ENCODE measurements at places on chromosomes 4 and X.

GRCh38 chr4:83219344-83220331 is 65.0 kb downstream of the COQ2 start:
- DNase-seq: no peak

DNA sequence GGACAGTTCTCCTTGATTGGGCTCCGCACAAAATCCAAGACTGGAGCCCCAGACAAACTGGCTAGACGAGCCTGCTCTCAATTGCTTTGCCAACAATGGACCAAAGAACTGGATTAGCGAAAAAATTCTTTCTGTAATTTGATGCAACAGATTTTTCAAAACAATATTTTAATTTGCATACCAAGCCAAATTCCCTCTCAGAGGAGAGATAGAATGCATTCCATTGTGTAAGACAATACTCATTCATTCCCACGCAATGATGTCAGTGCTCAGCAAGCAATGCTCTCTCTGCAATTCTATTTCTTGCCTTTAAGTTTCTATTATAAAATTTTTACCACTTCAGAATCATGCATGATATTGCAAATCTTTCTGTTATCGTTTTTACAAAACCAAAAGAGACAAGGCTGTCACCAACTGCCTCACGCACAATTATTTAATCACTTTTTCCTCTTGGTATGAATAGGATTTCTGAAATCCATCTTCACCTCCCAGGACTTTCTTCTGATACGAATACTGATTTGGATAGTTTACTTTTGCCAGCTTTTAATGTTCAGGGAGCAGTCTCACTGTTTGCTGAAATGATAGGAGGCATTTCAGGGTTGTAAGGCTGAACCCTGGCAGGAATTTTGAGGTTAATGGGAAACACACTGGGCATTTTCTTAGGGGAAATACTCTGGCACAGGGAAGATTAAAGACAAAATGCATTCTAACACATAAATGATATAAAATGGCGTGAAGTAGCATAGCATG is 46.1 kb upstream of the HCCS start:
- peak; percentile 30 for DNase-seq

DNA sequence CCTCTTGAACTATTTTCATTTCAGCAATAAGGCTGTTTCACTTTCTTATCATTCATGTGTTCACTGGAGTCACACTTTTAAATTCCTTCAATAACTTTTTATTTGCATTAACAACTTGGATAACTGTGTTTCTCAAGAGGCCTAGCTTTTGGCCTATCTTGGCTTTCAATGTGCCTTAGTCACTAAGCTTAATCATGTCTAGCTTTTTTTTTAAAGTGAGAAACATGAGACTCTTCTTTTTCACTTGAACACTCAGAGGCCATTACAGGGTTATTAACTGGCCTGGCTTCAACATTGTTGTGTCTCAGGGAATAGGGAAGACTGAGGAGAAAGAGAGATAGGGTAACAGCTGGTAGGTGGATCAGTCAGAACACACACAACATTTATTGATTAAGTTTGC is 64.0 kb upstream of the VCX2 start:
- DNase-seq: peak; percentile 5

- DNase-seq: no peak
These were observed 30.4 kb downstream of the CCNQ start for GRCh38 chrX:153568451-153569011.

- DNase-seq: peak; percentile 68
These were observed 3.4 kb downstream of the SPARCL1 start for GRCh38 chr4:87525636-87526295.
